AG09309 (cell line): ENCODE measurements at places on chromosomes 7 and 10.
A peak's percentile ranks its signal among the peaks of the same experiment; 100 is the strongest.

- DNase-seq = no peak
Measured at GRCh38 chr10:109616359-109616980, 306.8 kb downstream of the XPNPEP1 start.

DNA sequence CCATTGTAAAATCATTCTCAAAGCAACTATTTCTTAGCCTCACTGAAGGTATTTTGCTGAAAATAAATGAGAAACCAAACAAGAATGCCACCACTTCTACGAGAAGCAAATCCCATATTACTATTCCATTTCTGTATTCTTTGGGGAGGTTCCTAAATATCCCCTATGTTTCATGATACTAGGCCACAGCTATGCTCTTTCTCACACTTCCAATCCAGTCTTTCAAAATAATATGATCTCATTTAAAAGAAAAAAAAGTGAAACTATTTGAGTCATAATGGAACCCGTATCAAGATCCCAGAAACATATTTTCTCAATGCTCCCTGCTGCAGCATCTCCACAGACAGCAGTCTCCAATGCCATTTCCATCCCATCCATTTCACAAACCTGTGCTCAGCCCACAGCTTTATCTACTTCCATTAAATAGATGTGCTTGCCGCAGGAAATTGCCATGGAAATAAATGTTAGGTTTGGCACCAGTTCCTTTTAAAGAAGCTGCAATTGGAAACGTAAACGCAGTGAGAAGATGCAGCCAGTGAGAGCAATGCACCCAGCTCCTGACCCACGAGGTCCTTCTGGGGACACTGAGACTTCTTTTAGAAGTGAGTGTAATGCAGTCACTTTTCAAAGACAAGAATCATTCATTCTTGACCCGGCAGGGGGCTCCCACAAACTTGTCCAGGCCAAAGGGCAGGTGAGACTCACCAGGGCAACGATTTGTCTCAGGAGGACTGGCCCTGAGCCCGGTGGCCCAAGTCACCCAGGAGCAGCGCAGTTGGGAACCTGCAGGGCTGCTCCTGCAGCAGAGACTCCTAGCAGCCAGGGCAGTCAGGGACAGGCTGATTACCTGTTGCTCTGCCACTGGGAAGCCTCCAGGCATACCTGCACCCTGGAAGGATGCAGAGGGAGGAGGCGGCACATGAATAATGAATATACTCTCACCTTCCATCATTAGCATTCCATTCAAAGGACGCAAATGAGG is 99.6 kb downstream of the C10orf90 start:
- no peak for DNase-seq

DNA sequence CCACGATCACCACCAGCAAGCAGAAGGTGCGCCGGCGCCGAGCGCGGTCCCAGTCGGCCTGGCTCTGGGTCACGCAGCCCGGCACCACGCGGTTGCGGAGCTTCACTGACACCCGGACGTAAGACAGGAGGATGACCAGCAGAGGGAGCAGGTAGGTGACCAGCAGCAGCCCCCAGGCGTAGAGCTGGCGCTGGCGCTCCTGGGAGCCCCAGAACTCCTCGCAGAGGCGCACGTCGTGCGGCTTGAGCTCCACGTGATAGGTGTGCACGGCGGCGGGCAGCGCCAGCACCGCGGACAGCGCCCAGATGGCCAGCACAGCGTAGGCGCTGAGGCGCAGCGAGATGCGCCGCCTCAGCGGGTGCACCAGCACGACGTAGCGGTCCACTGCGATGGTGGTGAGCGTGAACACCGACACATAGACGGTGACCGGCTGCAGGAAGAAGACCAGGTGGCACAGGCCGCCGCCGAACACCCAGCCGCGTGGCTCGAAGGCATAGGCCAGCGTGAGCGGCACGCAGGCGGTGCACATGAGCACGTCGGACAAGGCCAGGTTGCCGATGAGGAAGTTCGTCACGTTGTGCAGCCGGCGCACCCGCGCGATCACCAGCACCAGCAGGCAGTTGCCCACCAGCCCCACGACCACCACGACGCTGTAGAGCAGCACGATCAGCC is 920 bp downstream of the PRLHR start:
- DNase-seq = no peak

- no peak for DNase-seq
Measured at GRCh38 chr7:33536398-33537103, 368.8 kb upstream of the BMPER start.

- DNase-seq = no peak
Measured at GRCh38 chr7:39269034-39269433, 291.3 kb downstream of the POU6F2 start.

DNA sequence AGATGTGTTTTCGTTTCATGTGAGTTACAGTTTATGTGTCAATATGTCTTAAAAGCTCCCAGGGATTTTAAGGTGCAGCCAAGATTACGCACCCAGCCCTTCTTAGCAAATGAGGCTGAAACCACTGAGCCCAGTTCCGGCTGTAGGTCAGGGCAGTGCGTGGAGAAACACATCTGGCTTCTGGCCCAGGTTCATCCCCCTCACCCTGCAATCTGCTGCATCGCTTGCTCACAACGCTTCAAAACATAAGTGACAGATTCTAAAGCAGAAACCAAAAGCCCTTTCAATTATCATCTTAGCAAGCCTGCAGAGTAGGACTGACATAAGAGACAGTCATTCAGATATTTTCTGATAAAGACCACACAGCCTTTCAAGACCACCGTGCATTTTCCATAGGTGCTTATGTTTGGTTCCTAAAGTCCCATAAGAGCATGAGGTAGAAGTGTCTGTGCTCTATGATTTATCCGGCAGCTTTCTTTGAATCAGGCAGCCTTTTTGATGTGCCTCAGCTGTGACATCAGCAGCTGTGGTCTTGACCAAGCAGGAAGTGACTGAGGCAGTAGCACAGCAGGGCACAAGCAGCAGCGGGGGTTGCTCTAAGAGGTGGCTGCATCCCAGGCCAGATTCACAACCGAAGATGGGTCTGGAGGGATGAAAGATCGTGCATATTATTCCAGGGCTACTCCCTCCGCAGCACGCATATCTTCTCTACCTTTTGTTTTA is 72.1 kb upstream of the LYZL2 start:
- no peak for DNase-seq

GRCh38 chr10:72847681-72848080 is 45.9 kb upstream of the OIT3 start:
- DNase-seq = no peak

- peak; percentile 55 for DNase-seq
Measured at GRCh38 chr10:126049759-126050700, 153.7 kb downstream of the FANK1 start.

- DNase-seq = no peak
Measured at GRCh38 chr7:44988701-44989100, 9.9 kb upstream of the MYO1G start.

DNA sequence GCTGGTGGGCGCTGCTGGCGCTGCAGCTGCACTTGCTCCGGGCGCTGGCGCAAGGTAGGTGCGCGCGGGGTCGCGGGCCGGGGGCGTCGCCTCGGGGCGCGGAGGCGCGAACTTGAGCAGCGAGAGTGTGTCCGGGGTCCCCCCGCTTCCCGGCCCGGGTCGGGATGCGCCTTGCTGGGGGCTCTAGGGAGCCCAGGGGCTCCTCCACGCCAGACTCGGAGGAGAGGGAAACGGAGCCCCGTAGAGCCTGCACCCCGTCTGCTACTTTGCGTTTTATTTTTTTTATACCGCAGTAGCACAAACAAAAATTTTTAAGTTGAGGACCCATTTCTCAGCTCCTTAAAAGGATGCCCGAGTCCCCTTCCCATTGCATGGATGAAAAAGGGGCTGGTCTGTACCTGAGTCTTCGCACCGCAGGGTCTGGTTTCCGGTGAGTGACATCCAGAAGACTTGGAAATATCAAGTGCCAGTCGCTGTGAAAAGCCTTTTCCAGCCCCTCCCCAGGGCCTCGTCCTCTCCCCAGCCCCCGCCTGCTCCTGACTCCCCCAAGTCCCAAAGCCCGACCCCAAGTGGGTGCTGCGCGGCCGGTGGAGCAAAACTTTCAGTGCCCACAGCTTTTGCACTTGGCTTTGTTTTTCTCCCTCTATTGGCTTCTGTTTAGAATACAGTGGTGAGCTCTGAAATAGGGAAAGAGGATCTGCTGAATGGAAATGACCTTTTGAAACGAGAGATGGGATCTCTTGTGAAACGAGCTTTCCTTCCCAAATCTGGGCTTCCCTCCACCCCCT is 973 bp downstream of the SDK1 start:
- no peak for DNase-seq

GRCh38 chr7:93245525-93246432 is 13.6 kb downstream of the VPS50 start:
- DNase-seq = peak; percentile 10

- DNase-seq = no peak
Measured at GRCh38 chr7:121966935-121967332, 94.0 kb downstream of the PTPRZ1 start.

GRCh38 chr10:27536437-27536836 is 32.3 kb downstream of the RAB18 start:
- no peak for DNase-seq

GRCh38 chr10:84254552-84255478 is 10.0 kb downstream of the RGR start:
- DNase-seq = no peak

DNA sequence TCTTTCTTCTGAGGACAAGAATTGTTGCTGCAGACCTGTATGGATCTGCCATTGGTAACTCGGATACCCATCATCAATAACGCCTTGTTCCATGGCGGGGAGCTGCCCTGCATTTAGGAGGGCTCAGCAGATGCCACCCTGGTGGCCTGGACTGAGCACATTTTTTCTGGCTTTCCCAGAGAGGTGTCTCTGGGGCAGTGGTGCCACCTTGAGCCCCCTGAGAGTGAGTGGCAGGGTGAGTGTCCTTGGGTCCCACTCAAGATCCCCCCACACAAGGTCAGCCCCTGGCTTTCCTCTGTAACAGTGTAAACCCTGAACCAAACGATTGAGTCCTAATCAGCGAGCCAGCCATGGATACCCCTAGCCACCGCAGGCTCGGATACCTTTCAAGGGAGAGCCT is 258.6 kb downstream of the GLRX3 start:
- no peak for DNase-seq

DNA sequence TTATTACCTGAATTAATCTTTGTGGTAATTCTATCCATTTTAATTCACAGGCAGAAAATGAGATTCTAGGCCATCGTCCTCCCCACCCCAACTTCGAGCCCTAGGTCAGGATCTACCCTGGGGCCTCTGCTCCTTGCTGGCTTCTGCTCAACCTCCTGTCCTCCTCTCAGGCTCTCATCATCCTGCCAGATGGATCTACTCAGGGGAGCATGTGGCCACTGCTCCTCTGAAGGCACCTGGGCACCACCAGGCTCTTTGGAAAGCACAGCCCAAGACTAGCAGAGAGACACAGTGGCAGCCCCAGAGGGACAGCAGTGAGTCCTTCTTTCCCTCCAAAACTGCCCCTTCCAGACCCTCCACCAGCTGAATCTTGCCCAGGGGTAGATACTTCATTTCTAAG is 248.2 kb downstream of the TCERG1L start:
- DNase-seq = no peak

GRCh38 chr7:110119883-110120581 is 970.9 kb upstream of the LRRN3 start:
- DNase-seq = no peak

DNA sequence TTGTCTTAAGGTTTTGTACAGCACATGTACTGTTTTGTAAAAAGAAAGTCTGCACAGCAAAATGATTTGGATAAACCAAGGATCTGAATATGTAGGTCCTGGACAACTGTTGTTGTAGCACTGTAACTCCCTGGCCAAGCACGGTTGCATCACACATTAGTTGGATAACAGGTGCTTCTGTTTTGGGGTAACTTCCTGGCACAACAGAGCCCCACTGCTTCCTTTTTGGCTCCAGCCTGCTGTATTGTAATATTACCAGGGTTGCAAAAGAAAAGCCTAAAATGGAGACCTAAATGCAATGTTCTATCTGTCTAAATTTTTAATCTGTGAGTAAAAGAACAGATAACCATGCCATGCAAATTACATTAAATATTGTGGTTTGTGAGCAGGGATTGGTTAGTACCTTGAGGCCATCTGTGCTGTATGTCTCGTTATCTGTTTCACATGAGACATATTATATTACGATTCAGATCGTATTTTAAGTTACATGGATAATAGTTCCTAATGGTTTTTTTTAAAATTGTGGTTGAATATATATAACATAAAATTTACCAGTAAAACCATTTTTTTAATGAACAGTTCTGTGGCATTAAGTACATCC is 27.5 kb upstream of the WAC start:
- DNase-seq = no peak

GRCh38 chr7:47493976-47494911 is 87.7 kb downstream of the TNS3 start:
- DNase-seq = no peak

- DNase-seq = no peak
Measured at GRCh38 chr10:65838811-65839210, 1087.0 kb upstream of the LRRTM3 start.

DNA sequence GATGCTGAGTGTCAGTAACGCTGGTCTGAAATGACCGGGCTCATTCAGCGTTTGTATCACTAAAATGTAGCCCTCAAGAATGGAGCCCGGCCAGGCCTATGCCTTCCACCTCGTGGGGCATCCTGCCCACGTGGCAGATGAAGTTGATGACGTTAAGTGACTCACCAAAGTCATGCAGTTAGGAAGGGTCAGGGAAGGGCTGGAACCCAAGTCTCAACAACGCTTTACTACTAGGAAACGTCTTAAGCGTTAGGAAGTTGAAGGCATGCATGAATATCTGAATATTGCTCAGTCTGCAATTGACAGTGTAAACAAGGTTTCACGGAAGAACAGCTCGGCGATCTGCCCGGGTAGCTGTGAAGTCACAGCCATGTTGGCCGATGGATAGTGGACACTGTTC is 14.0 kb upstream of the UBE3C start:
- DNase-seq = no peak

DNA sequence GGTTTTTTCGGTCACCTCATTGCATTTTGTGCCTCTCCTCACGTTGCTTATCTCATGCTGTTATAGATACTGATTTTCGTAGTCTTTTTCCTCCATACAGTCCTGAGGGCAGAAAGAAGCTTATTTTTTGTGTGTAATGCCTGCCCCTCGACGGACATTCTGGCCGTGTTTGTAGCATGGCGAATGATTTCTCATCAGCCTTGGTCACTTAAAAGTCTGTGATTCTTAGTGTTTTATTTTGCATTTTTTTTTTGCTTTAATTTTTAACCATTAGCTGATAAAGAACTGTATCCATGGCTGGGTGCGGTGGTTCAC is 469 bp upstream of the NOC3L start:
- no peak for DNase-seq

DNA sequence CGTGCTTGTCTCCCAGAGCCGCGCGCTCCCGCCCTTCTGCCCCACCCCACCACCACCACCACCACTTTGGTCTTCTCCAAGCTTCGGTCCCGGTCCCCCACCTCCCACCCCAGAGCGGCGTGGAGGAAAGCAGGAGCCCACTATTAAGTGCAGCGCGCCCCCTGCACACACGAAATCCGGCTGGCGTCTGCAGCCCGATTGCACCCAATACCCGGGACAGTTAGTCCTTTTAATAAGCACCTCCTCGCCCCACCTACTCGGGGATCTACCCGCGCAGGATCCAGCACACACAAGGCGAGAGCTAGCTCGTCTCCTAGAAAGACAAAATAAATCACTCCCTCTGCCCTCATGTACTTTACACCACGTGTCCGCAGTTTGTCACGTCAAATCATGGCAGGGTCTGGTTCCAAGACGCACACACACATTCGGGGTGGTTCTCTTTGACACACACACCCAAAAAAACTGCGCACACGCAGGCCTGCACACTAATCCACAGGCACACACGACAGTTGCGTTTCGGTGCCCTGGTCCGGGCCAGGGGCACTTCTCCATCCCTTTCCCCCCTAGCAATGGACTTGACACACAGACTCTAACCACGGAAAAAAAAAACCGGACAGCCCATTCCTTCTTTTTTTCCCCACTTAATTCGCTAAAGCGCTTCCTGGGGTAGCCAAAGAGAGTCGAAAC is 1.6 kb downstream of the SFMBT2 start:
- no peak for DNase-seq
